Bladder microvascular endothelial cell (primary cell): ENCODE measurements at places on chromosomes 6 and 20. TPM values are rescaled to one million over a fixed set of nuclear protein-coding genes. Genes with fewer than 3 reads are reported as not detected.

SMPDL3A gene
- 5.3 and 6.7 TPM in 2 replicates for total RNA-seq

SLC22A1 gene
- total RNA-seq, result 0.13 TPM in 1 of 2 replicates, not detected in the other

FAM184A gene
- total RNA-seq, result 0.32 and 0.38 TPM in 2 replicates

DDO gene
- total RNA-seq, result 0.16 and 5.6 TPM in 2 replicates

FAM162B gene
- 0.16 and 3.5 TPM in 2 replicates for total RNA-seq

DEFB132 gene
- total RNA-seq, result not detected in 2 replicates

KIFC1 gene
- total RNA-seq, result 14.0 and 25.6 TPM in 2 replicates

RNF39 gene
- total RNA-seq, result not detected in 2 replicates

TRIM40 gene
- not detected in 2 replicates for total RNA-seq

TBX18 gene
- 0.32 and 31.0 TPM in 2 replicates for total RNA-seq

PCK1 gene
- total RNA-seq, result not detected in 2 replicates

MOG gene
- not detected in 2 replicates for total RNA-seq

EBF4 gene
- total RNA-seq, result under 0.01 and 2.6 TPM in 2 replicates

HLA-DQA1 gene
- total RNA-seq, result not detected in 2 replicates

SLPI gene
- 2.6 TPM in 1 of 2 replicates, not detected in the other for total RNA-seq

GHRH gene
- not detected in 2 replicates for total RNA-seq

TOX2 gene
- total RNA-seq, result 0.97 and 1.7 TPM in 2 replicates

ZBTB12 gene
- total RNA-seq, result 1.1 and 5.7 TPM in 2 replicates

SYNDIG1 gene
- total RNA-seq, result not detected in 2 replicates

TREML1 gene
- not detected in 2 replicates for total RNA-seq

TUBB2A gene
- total RNA-seq, result 57.5 and 91.3 TPM in 2 replicates

GMEB2 gene
- 7.4 and 12.5 TPM in 2 replicates for total RNA-seq

PKHD1 gene
- total RNA-seq, result not detected in 2 replicates

NEURL2 gene
- 2.6 and 2.8 TPM in 2 replicates for total RNA-seq

DLL1 gene
- total RNA-seq, result 2.2 and 2.6 TPM in 2 replicates

CCND3 gene
- total RNA-seq, result 48.1 and 62.5 TPM in 2 replicates

ENTPD6 gene
- total RNA-seq, result 40.0 and 67.7 TPM in 2 replicates
